ENCODE measurements at places on chromosomes 4 and X. TPM values are rescaled to one million over a fixed set of nuclear protein-coding genes. Genes with fewer than 3 reads are reported as not detected.

Gene ETDB
- total RNA-seq: not detected

Gene ARHGAP6
- not detected for total RNA-seq

Gene PF4V1
- total RNA-seq: not detected

Gene TRIM75
- not detected for total RNA-seq

GRCh38 chr4:75822416-75822815 lies 79.8 kb downstream of the PPEF2 start:
- no peaks in the 10 kb centered on the region for H3K36me3 ChIP-seq
- H3K4me3 ChIP-seq: no peak overlapping the region
- H3K27me3 ChIP-seq: no peaks in the 10 kb centered on the region

- peaks cover 23% of the 10 kb centered on the region for H3K4me1 ChIP-seq
- no peaks in the 10 kb centered on the region for H3K36me3 ChIP-seq
- H3K27me3 ChIP-seq: no peaks in the 10 kb centered on the region
- H3K27ac ChIP-seq: peak overlapping the region; percentile 82
Measured at GRCh38 chrX:11267425-11267824, 25.8 kb upstream of the AMELX start.

DNA sequence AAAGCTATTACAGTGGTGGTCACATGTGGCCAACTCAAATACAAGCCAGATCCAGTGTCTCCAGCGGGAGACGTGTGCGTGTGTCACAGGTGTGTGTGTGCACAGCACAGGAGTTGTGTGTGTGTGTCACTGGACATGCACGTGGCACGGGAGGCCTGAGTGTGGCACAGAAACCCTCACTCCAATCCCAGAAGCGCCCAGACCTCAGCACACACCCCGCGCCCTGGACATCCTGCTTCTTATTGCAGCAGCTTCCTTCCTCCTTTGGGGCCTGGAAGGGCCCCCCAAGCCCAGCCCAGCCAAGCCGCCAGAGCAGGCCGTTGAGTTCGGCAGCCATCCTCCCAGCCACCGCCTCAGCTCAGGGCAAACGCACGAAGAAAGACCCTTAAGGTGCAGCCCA lies 37.9 kb downstream of the ACOX3 start:
- no peak for DNase-seq
- H3K36me3 ChIP-seq: peaks cover 10% of the 10 kb centered on the region
- no peaks in the 10 kb centered on the region for H3K27me3 ChIP-seq
- no peak overlapping the region for H3K27ac ChIP-seq
- no peaks in the 10 kb centered on the region for H3K4me1 ChIP-seq
- no peak overlapping the region for H3K4me3 ChIP-seq

DNA sequence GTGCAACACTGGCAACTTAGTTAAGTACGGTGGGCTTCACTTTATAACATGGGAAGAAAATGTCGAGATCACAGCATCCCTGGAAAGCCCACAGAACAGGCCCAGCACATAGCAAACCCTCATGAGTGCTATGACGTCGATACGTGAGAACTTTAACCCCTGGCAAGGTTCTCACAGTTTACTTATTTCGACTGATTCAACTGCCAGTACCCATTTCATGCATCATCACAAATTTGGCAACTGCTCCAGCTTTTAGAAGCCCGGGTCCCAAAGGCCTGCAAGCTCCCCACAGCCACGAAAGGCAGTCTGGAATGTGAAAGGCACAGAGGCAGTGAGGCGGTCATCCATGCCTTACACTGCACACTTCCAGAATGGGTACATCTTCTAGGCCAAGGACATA lies 41.2 kb downstream of the RELL1 start:
- H3K36me3 ChIP-seq: peaks cover 5% of the 10 kb centered on the region
- H3K27ac ChIP-seq: no peak overlapping the region
- no peaks in the 10 kb centered on the region for H3K27me3 ChIP-seq
- DNase-seq: no peak
- H3K4me1 ChIP-seq: peaks cover 19% of the 10 kb centered on the region

- no peak overlapping the region for H3K4me3 ChIP-seq
- no peaks in the 10 kb centered on the region for H3K36me3 ChIP-seq
- H3K27me3 ChIP-seq: no peaks in the 10 kb centered on the region
- no peak overlapping the region for H3K27ac ChIP-seq
- H3K4me1 ChIP-seq: peaks cover 17% of the 10 kb centered on the region
Measured at GRCh38 chr4:37728064-37728463, 41.9 kb upstream of the RELL1 start.

DNA sequence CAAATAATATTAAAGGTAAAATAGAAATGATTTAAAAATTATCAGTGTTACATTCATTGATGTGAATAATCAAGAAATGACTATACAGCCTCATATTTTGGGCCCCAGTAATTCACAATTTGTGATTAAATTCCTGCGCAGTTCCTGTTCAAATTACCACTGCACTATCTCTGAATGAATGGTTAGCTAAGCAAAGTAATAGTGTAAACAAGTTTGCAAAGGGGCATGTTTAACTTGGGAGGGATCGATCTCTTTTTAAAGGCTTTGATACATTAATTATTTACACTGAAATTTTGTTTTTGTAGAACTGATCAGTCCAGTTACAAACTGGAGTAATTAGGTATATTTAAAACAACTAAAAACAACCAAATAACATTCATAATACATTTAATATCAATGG lies 784.4 kb downstream of the RPA4 start:
- DNase-seq: no peak
- no peak overlapping the region for H3K27ac ChIP-seq
- H3K4me3 ChIP-seq: no peak overlapping the region
- H3K36me3 ChIP-seq: no peaks in the 10 kb centered on the region
- no peaks in the 10 kb centered on the region for H3K27me3 ChIP-seq

DNA sequence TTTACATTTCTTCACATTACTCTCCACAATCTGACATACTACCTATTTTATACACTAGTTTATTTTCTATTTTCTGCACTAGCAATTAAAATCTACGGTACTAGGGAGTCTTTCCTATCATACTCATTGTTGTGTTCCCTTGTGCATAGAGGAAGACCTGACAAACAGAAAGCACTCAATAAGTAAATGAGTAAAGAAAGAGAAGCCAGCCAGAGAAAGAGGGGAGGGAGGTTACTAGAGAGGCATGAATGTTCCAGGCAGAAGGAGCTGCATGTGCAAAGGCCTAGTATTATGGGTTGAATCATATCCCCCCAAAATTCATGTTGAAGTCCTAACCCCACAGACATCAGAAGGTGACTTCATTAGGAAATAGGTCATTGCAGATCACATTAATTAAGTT lies 114.0 kb downstream of the ZAR1 start:
- no peaks in the 10 kb centered on the region for H3K27me3 ChIP-seq
- no peak for DNase-seq
- H3K27ac ChIP-seq: peak overlapping the region; percentile 69
- H3K36me3 ChIP-seq: no peaks in the 10 kb centered on the region
- H3K4me3 ChIP-seq: no peak overlapping the region
- peaks cover 19% of the 10 kb centered on the region for H3K4me1 ChIP-seq
